Activated T-cell treated with anti-CD3 and anti-CD28 coated beads, Interleukin-2, amount 50 U/mL, for 72 hours (primary cell): ENCODE measurements at places on chromosomes 1 and 21.
A peak's percentile ranks its signal among the peaks of the same experiment; 100 is the strongest.

DNA sequence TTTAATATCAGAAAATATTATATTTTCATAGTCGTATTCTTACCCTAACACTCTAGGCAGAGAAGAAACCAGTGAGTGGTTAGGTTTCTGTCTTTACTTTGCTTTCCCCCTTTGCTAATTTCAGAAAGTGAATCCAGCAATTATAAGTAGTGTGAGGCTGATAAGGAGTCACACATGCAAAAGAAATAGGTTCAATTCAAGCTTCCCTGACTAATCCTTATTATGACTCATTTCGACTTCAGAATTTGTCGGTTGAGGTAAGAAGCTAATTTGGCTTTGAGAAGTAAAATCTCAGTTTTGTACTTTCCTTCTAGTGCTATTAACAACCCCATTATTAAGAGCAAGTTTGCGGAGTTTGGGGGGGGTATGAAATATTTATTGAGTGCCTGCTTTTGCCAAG lies 22.4 kb downstream of the ESRRG start:
- no peak for DNase-seq

- DNase-seq = no peak
These were observed 5.1 kb upstream of the ARHGAP30 start for GRCh38 chr1:161074676-161075368.

GRCh38 chr1:78006521-78006920 lies 1.8 kb downstream of the DNAJB4 start:
- DNase-seq = no peak

DNA sequence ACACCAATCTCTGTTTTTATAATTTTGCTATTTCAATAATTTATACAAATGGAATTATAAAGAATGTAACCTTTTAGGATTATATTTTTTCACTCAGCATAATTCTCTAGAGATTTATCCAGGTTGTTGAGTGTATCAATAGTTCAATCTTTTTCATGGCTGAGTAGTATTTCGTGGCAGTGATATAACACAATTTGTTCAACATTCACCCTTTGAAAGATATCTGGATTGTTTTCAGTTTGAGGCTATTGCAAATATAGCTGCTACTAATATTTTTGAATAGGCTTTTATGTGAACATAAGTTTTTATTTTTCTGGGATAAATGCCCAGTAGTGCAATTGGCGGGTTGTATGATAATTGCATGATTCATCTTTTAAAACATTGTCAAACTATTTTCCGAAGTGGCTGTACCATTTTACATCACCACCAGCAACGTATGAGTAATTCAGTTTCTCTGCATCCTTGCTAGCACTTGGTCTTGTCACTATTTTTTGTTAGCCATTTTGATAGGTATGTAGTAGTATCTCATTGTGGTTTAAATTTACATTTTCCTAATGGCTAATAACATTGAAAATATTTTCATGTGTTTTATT lies 55.6 kb upstream of the ABCD3 start:
- DNase-seq = no peak

- peak; percentile 17 for DNase-seq
These were observed 193.2 kb upstream of the PLXNA2 start for GRCh38 chr1:208437401-208437800.

GRCh38 chr1:228445843-228446650 lies 29.4 kb upstream of the TRIM17 start:
- DNase-seq = peak; percentile 42
